ENCODE measurements at places on chromosomes 5 and 9. TPM values are rescaled to one million over a fixed set of nuclear protein-coding genes. Genes with fewer than 3 reads are reported as not detected.

DNA sequence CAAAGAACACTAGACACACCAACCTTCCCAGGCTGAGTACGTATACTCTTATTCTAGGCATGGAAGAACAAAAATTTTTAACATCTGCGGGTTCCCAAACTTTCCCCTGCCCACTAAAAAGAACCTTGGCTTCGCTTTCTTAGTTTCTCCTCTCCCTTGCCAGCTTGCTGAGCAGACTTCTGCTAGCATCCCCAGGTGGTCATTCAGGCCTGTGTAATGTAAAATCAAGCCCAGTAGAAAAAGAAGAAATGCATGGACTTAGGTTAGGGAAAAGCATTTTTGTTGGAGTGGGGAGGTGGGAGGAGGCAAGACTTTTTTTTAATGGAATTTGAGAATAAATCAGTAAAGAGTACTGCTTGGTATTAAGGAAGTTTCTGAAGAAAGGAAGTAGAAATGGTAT, 331.0 kb upstream of the TLE4 start:
- H3K36me3 ChIP-seq = no peaks in the 10 kb centered on the region
- H3K27ac ChIP-seq = no peak overlapping the region
- no peak for DNase-seq
- H3K27me3 ChIP-seq = no peaks in the 10 kb centered on the region
- H3K4me1 ChIP-seq = no peaks in the 10 kb centered on the region

GRCh38 chr5:177507596-177508220, 1.9 kb downstream of the DOK3 start:
- DNase-seq = no peak
- peaks cover 32% of the 10 kb centered on the region for H3K36me3 ChIP-seq
- peaks cover 4% of the 10 kb centered on the region for H3K4me1 ChIP-seq

- no peaks in the 10 kb centered on the region for H3K4me1 ChIP-seq
- no peaks in the 10 kb centered on the region for H3K36me3 ChIP-seq
- H3K4me3 ChIP-seq = no peak overlapping the region
- H3K27me3 ChIP-seq = no peaks in the 10 kb centered on the region
These were observed 662.3 kb upstream of the SEMA6A start for GRCh38 chr5:117236941-117237340.

DNA sequence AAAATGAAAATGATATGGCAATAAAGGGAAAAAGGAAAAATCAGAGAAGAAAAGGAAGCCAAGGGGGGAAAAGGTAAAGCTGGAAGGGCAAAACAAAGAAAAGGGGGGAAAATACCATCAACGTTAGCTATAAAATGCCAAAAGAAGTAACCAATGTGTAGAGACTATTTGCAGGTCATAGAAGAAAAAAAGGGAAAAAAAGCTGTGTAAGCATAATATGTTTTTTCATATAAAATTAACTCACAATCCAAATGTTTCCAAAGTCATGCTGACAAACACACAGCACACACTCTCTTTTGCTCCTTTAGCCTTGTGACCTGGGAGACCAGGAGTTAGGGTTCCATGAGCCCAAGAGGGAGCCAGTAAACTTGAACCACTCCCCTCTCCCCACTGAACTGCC, 18.2 kb downstream of the FBN2 start:
- H3K4me1 ChIP-seq = no peaks in the 10 kb centered on the region
- H3K27me3 ChIP-seq = no peaks in the 10 kb centered on the region
- DNase-seq = no peak
- no peak overlapping the region for H3K27ac ChIP-seq
- H3K4me3 ChIP-seq = no peak overlapping the region
- peaks cover 50% of the 10 kb centered on the region for H3K36me3 ChIP-seq

DNA sequence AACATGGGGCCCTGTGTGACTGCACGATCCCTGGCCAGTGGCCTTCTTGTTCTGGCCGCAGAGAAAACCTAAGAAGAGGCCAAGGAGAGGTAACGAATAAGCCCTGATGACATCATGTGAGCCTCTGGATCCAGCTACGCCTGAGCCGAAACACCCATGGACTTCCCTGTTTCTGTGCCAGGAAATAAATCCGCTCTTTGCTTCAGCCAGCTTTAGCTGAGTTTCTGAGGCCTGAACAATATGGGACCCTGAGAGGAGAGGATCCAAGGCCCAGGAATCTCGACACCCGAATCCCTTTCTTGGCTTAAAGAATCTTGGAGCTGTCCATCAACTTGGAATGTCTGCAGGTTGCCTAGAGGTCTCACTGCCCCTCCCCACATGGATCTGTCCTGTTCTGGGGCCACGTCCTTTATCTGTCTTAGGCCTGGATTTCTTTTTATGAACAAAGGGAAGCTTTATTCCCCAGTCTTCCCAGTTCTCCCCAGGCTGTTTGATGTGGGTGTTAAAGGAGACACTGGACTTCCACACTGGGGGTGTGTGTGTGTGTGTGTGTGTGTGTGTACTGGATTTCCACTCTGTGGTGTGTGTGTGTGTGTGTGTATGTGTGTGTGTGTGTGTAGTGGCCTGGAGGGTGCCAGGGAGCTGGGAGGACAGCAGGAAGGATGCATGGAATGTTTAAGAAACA, 13.7 kb downstream of the IER5L start:
- DNase-seq = no peak
- H3K27me3 ChIP-seq = no peaks in the 10 kb centered on the region
- no peak overlapping the region for H3K4me3 ChIP-seq
- peaks cover 3% of the 10 kb centered on the region for H3K4me1 ChIP-seq
- H3K27ac ChIP-seq = peak overlapping the region; percentile 40

DNA sequence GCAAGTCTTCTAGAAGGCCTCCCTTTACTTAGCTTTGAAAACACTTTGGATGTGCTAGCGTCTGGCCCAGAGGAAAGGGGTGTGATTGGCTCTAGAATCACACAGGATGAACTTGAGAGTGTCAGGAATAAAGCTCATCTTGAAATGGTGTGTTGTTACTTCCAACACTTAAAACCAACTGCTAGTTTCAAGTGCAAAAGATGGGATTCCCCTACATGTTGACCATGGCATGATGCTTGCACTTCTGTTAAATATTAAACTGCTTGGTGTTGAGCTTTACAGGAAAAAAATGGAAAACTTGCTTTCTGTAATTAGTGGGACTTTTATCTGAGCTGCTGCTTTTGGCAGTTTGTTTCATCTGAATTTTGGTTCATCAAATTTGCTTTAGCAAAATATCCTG, 261.1 kb downstream of the MED10 start:
- DNase-seq = no peak
- H3K4me3 ChIP-seq = no peak overlapping the region
- H3K4me1 ChIP-seq = no peaks in the 10 kb centered on the region
- H3K36me3 ChIP-seq = no peaks in the 10 kb centered on the region
- H3K27me3 ChIP-seq = no peaks in the 10 kb centered on the region
- no peak overlapping the region for H3K27ac ChIP-seq

DNA sequence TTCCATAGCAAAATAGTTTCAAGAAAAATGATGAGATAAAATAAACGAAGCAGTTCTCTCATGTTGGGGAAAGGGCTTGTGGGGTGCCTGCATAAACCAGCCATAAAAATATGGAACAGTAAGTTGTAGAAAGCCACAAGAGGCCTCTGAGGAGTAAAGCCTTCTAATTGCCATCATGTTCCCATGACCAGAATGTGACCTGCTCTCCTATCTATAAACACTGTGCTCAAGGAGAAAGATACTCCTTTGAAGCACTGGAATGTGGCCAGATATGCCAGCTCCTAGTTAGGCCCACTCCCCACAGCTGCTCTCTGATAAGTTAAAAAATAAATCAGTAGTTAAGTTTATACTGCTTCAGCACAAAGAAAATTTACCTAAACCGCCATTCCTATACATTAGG, 65.8 kb downstream of the SETX start:
- DNase-seq = no peak
- no peaks in the 10 kb centered on the region for H3K27me3 ChIP-seq
- no peak overlapping the region for H3K4me3 ChIP-seq

DNA sequence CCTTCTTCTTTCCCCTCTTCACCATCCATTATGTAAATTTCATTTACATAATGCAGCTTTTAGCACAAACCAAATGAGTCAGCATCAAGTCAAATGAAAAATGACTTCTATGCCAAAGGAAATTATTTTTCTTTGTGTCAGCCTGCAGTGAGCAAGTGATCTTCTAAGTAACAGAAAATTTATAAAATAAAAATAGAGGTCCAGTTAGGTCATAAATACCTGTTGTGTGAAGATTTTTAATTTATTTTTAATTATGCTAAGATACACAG, 16.7 kb upstream of the THG1L start:
- no peaks in the 10 kb centered on the region for H3K36me3 ChIP-seq
- no peak overlapping the region for H3K27ac ChIP-seq
- H3K4me1 ChIP-seq = peaks cover 5% of the 10 kb centered on the region

DNA sequence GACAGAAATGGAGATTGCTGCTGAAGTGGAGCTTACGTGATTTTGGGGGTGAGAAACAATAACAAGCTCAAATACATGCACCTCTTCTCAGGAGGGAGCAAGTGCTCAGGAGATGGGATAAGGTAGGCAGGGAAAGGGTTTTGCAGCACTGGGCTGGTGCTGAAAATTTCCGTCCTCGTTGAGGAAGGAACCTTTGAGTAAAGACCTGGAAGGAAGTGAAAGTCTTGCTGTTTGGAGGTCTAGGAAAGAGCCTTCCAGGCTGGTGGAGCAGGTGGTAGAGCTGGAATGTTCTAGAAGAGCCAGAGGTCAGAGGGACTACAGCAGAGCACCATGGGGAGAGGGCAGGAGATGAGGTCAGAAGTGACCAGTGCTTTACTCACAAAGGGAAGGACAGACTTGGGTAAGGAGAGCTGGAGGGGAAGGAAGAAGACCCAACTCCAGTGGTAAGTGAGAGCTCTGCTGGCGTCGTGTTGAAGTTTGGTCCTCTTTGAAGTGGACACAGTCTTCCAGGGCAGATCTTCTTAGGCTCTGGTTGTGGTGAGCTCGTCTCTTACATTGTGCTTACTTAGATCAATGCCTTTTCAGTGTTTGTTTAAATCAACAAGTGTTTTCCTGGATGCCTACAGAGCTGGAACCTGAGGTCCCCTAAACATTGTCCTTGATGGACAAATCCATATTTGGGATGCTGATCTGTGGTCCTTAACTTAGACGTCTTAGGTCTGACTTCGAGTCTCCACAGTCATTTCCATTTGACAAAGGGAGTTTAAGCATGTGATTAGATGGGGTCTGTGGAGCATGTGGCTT, 21.0 kb downstream of the ANKRD33B start:
- no peak for DNase-seq
- no peak overlapping the region for H3K4me3 ChIP-seq
- no peaks in the 10 kb centered on the region for H3K27me3 ChIP-seq
- no peaks in the 10 kb centered on the region for H3K36me3 ChIP-seq
- no peak overlapping the region for H3K27ac ChIP-seq
- no peaks in the 10 kb centered on the region for H3K4me1 ChIP-seq

DNA sequence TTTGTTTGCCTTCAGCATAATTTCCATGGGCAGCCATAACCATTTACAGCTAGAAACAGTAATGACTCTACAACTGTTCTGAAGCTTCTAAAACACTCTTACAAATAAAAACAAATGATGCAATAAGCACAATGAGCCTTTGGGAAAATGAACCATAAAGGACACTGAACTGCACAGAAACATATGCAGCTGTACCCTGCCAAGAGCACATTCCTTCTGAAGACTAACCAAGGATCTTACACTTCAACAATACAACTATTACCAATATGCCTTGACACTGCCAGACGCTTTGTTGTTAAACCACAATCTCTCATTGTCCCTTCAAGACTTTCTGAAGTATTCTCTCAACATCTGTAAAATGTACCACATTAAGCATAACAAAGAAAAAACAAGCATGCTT, 104.2 kb upstream of the HMHB1 start:
- DNase-seq = no peak
- no peak overlapping the region for H3K4me3 ChIP-seq
- no peak overlapping the region for H3K27ac ChIP-seq
- no peaks in the 10 kb centered on the region for H3K4me1 ChIP-seq
- H3K36me3 ChIP-seq = no peaks in the 10 kb centered on the region

DNA sequence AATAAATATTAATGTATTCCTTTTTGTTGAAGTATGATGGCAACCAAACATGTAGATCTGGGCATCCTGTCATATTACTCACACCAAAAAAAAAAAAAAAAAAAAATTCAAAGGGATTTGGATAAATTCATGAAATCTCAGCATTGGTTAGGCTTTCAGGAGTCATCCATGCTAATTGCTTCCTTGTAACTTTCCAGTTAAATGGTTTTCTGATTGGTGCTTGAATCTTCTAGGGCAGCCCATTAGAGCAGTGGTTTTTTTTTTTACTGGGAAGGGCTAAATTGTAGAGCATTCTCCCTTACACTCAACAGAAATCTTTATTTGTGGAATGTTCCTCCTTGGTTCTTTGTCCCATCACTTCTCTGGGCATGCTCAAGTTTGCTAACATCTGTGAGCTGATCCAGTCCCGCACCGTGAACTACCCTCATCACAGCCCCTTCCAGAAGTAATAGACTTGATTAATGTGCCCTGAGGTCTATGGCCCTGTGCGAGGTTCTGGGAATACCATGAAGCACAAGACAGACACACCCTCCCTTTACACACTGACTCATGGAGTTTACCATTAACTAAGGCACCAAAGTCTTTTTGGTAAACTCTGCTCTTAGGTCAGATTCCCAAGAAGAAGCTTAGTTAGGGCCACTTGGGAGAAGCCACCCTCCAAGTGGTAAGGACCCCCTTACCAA, 56.0 kb downstream of the RGS3 start:
- no peak overlapping the region for H3K27ac ChIP-seq
- H3K36me3 ChIP-seq = no peaks in the 10 kb centered on the region
- peaks cover 3% of the 10 kb centered on the region for H3K4me1 ChIP-seq
- no peak overlapping the region for H3K4me3 ChIP-seq
- no peak for DNase-seq

- no peaks in the 10 kb centered on the region for H3K27me3 ChIP-seq
- no peaks in the 10 kb centered on the region for H3K4me1 ChIP-seq
- no peak overlapping the region for H3K4me3 ChIP-seq
- H3K36me3 ChIP-seq = peaks cover 47% of the 10 kb centered on the region
- no peak overlapping the region for H3K27ac ChIP-seq
These were observed 45.5 kb downstream of the BICD2 start for GRCh38 chr9:92719028-92719647.

DNA sequence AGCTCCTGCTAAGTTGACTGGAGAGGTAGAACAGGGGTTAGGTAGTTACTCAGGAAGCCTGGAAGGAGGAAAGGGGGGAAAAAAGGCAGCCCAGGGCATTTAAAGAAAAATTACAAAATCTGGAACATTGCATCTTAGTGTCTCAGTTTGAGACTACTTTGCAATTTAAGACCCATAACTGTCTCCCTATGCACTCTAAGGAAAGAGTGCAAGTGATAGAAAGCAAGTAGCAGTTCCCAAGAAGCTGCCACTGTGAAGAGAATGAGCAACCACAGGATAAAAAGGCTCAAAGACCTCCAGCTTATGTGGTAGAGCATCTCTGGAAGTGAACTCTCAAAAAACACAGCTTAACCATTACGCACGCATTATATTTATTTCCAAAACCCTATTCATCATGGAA, 141.8 kb downstream of the SLCO4C1 start:
- H3K27ac ChIP-seq = no peak overlapping the region
- H3K36me3 ChIP-seq = no peaks in the 10 kb centered on the region
- H3K4me3 ChIP-seq = no peak overlapping the region
- no peaks in the 10 kb centered on the region for H3K27me3 ChIP-seq

CPLANE1 gene
- total RNA-seq = 19.3 TPM

PTPN3 gene
- total RNA-seq = 4.6 TPM

SNX18 gene
- 19.7 TPM for total RNA-seq

SLC31A2 gene
- total RNA-seq = 1.8 TPM

SAXO1 gene
- 0.42 TPM for total RNA-seq

LURAP1L gene
- 0.24 TPM for total RNA-seq

GOLM1 gene
- 79.4 TPM for total RNA-seq

DIAPH1 gene
- total RNA-seq = 104 TPM

SCGB3A2 gene
- total RNA-seq = 1.8 TPM

GRIA1 gene
- 0.38 TPM for total RNA-seq

RBM22 gene
- 44.3 TPM for total RNA-seq
